Substantia nigra (tissue), 51 donors: ENCODE measurements at places on chromosomes 5 and 9.

GRCh38 chr5:125883223-125883622 lies 540.0 kb upstream of the GRAMD2B start:
- DNase-seq, result no peak

GRCh38 chr5:140217299-140218026 lies 42.5 kb downstream of the CYSTM1 start:
- DNase-seq, result no peak

- no peak for DNase-seq
Measured at GRCh38 chr9:69898714-69899209, 78.1 kb downstream of the CFAP95 start.

DNA sequence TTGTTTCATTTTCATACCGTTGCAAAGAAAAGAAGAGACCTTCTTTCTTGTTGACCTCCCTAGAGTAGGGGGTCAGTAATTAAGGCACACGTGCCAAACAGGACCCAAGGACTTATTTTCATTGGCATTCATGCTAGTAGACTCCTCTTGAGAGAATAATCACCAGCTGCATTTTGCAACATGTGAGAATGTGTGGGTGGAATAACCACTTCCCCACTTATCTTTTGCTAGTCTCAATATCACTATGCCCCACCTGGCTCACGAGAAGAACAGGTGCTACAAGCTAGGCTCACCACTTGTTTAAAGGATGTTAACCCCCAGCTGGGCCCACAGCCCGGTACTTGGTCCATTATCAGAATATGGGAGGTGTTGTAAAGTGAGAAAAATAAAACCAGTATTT lies 460.7 kb upstream of the MEF2C start:
- no peak for DNase-seq

GRCh38 chr9:69542942-69543704 lies 129.0 kb downstream of the APBA1 start:
- DNase-seq, result peak; percentile 38

DNA sequence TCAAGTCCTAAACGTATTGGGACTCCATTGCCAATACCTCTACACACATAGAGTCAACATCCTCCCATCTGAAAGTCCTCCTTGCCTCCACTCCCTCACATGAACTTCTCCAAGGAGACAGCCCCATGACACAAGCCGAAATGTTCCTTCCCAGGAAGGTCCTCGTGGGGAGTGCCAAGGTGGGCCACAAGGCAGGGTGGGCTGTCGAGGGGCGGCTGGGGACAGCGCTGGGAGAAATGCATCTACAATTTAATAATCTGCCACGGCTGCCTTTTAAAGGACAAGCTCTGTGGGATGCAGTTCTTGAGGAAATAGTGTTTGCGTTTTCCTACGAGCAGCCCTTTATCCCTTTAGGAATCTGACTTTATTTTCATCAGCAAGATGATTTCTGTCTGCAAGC lies 138.7 kb downstream of the GABBR2 start:
- DNase-seq, result no peak

DNA sequence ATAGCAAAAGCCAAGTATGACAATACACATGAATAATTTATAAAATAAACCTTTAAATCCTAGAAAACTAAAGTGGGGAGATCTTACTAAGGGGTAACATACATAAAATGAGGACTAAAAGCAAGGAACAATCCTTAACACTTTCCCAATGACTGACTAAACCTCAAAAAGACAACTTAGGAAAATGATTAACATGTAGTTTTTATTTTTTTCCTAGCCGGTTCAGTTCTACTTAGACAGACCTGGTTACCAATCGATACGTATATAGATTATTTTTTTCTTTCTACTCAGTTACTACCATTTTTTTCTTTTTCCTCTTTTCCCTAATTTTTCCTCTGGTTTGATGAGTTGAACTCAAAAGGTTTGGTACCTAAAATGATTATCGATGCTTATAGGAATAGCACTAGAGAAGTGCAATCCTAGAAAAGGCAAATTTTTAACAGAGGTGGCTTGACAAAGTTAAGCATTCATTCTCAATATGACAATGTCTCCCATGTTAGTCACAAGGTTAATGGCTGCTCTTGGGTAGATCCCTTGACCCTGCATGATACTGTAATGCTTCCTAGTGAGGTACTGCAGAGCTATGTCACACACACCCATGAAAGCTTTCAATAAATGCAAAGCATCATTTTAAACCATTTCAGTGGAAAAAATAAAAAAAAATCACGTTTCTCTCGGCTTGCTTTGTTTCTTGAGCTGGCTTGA lies 41.5 kb downstream of the FBXO4 start:
- DNase-seq, result no peak

GRCh38 chr9:120212153-120212852 lies 367.7 kb downstream of the CDK5RAP2 start:
- DNase-seq, result no peak

DNA sequence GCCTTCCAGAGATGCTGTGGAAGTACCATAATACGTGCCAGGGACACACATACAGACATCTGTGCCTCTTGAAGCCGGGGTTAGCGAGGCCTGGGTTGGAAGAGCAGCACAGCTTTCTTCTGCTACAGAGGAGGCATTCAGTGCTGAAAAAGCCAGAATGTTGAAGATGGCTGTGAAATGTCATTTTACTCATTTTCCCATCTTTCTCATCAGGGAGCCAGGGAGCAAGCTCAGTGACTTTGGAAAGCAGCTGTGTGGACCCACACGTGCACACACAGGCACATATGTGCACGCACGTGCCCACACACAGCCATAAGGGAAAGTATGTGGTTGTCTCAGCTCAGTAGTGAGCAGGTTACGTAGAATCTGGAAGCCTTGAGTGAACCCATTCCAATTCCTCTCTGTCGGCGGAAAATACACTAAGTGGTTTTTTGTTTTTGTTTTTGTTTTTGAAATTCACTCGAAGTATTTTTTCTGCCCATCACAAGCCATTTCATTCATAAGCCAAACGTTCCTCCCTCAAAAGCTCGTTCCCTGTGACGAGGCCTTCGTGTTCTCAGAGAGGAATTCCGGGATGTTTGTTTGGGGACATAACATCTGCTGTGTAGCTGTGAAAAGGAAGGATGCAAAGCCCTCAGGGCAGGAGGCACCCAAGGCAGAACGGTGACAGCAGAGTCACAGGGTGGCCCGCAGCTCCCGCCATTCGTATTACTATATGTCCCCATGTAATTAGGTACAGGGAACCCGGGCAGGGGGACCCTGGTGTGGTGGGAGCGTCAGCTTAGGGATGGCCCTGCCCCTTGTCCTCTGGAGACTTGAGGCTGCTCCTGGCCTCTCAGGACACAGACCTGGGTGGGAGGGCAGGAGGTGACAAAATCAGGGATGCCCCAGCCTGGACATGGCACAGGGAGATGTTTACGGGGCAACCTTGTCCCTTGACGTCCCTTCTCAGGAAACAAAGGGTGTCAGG lies 29.0 kb upstream of the ANKRD33B start:
- no peak for DNase-seq

DNA sequence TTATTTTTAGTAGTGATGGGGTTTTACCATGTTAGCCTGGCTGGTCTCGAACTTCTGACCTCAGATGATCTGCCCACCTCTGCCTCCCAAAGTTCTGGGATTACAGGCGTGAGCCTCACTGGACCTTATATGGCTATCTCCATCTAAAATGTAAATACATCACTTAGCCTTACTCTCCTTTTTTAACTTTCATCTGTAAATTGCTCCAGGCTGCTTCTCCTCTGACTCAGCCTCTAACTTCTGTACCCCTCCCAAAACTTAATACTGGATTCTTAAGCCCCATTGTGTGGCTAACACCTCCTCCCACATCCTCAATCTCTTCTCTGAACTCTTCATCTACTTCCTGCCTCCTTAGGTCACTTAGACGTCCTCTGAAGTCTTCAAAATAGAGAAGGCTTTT lies 4.0 kb downstream of the SNX30 start:
- no peak for DNase-seq

GRCh38 chr9:96201140-96201539 lies 100.8 kb downstream of the HSD17B3 start:
- no peak for DNase-seq

- no peak for DNase-seq
Measured at GRCh38 chr5:66540078-66540477, 56.1 kb upstream of the MAST4 start.

- no peak for DNase-seq
Measured at GRCh38 chr5:172597755-172598155, 43.3 kb upstream of the NEURL1B start.

DNA sequence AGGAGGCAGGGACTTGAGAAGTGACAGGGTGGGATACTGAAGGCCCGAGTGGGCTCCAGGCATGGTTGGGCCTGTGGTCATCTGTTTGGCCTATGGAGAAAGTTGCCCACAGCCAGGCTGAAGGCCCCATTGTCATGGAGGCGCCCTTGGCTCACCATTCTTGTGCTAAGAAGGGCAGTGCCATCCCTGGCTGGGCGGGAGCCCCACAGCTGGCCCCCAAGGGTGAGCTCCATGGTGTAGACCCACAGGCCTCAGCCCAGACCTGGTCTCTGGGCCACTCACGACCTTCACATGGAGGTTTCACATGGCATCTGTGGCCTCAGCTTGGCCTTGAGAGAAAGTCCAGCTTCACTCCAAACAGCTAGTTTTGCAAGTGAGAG lies 34.3 kb upstream of the PRDM12 start:
- DNase-seq, result no peak

DNA sequence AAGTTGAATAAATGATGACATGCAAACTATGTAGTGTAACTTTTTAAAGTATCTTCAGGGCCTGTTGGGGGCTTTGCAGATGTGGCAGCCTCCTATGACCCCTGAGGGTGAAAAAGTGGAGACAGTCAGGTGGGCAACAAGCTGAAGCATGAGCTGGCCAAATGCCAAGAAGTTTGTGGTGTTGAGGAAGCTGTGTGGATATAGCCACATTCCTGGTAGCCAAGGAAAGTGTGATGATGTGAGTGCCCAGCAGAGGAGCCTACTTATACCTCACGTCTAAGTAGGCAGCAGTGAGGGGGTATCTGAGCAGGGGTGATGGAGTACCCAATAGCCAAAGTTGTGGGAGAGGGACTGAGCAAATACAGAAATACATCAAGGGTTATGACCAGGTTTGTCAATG lies 621.2 kb upstream of the CDH6 start:
- no peak for DNase-seq

- DNase-seq, result no peak
Measured at GRCh38 chr9:123460091-123460490, 104.1 kb downstream of the CRB2 start.

DNA sequence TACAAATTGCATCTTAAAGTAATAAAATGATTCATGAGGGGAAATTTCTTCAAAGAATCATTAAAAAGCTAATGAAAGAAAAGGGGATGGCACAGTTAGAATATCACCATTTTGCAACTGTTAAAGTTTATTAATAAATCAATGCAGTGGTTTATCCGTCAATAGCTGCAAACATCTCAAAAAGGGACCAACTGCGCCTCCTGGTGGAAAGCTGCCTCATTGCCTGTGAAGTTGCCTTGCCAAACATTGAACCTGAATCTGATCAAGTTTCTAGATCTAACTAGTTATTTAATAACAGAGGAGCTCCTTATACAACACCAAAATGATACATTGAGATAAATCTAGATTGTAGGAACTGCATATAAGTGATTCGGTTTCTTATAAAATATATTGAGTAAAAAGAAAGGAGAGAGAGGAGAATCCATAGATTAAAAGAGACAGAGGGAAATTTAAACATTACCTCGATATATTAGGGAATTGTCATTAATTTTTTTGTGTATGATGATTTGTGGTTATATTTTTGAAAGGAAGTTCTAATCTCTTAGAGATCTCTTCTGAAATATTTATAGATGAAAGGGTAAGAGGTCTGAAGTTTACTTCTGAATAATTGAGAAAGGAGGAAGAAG lies 6.9 kb upstream of the NDUFB6 start:
- peak; percentile 3 for DNase-seq

DNA sequence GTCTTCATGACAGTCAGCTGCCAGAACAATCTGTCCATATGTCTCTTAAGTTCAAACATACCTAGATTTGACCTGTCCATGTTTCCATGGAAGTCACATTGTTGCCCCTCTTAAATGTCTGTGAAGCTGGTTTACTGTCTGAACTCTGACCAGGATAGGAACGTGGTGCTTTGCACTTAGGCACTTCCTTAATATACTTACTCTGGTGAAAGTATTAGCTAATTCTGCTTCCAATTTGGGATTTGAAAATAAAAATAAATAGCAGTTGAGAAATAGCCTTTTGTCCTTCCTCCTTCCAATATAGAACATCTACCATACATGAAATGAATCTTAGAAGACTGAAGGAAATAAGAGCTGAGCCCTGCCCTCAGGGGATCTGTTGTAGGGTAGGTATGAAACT lies 524.5 kb upstream of the CLINT1 start:
- DNase-seq, result no peak

GRCh38 chr9:14585730-14586473 lies 107.3 kb downstream of the ZDHHC21 start:
- no peak for DNase-seq

DNA sequence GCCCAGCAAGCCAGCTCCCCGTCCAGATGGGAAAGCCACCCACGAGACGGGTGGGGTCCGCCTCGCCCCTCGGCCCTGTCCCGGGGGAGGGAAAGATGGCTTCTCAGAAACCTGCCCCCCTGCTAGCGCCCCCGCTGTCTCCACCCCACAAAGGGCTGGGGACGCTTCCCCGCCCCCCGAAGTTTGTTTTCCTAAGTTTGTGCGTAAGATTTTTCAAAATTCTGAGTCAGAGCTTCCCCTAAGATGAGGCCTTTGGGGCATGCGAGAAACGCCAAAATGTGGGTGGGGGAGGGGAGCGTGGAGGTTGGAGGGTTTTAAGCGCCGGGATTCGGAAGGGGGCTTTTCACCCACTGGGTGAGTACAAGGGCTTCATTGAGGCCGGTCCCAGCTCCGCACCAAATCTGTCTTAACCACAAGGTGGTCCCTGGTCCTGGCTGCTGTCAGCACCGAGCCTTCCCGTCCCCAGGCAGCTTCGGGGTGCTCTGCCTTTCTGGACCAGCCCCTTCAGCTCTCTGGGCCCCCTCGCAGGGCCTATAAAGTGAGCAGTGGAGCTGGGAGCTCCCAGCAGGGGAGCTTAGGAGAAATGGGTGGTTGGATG lies 32.3 kb downstream of the PRRX2 start:
- DNase-seq, result no peak

DNA sequence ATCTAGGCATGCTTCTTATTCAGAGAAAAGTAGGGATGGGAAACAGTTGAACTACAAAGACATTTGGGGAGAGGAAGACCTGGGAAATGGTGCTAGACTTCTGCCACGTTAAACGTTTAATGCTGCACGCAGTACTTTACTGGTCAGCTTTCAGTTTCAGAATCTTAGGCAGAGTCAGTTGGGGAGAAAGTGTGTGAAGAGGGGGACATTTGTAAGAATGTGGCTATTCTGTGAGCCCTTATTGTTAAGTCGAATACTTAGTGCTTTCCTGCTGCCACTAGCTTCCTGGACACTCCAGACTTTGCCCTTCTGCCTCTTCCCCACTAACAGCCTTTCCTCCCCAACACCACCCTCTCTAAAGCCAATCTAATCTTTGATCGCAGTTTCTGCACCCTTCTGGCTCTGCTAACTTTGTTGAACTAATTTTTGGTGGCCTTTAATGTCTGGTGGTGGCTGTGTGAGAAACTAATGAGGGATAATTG lies 6.1 kb downstream of the CYSTM1 start:
- no peak for DNase-seq
